Skeletal muscle cell (primary cell): ENCODE measurements at places on chromosomes 4 and X.

DNA sequence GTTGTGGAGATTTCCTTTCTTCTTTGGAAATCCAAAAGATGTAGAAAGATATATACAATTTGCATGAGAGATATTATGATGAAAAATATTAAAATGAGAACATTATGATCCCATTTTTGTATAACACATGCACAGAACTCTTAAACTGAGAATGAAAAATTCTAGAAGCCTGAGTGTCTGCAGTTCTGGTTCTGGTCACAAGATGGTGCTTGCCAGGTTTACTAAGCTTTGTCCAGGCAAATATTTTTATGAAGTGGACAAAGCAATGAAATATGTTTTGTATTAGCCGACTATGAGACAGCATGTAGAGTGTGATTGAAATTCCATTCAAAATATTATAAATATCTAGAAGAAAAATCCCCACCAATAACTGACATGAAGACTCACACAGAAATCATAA, 2.2 kb downstream of the PWWP3B start:
- no peak for DNase-seq

- DNase-seq: no peak
Measured at GRCh38 chr4:4633431-4633830, 91.6 kb upstream of the STX18 start.

- no peak for DNase-seq
Measured at GRCh38 chr4:40193016-40193571, 3.7 kb upstream of the RHOH start.

- no peak for DNase-seq
Measured at GRCh38 chr4:124278477-124278876, 434.1 kb downstream of the ANKRD50 start.

DNA sequence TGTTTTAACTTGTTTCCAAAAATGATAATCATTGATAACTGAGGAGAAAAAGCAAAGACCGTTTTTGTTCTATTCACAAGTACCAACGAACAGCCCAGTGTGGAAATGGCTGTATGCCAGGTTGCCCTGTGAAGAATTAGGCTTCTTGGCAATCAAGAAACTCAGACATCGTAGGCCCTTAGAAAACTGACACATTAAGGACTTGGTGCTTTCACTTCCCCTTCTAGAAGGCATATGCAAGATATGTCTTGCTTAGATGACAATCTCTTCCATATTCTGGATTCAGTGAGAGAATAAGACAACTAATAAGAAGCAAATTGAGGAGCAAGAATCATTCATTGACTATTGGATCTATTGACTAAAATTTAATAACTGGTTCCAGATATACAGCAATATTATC, 56.6 kb downstream of the ANAPC10 start:
- no peak for DNase-seq

GRCh38 chr4:138666366-138666765, 349.2 kb upstream of the NOCT start:
- no peak for DNase-seq

- DNase-seq: peak; percentile 84
Measured at GRCh38 chrX:45824471-45824870, 623.8 kb upstream of the DIPK2B start.

GRCh38 chr4:75919920-75920319, 17.7 kb upstream of the PPEF2 start:
- no peak for DNase-seq

DNA sequence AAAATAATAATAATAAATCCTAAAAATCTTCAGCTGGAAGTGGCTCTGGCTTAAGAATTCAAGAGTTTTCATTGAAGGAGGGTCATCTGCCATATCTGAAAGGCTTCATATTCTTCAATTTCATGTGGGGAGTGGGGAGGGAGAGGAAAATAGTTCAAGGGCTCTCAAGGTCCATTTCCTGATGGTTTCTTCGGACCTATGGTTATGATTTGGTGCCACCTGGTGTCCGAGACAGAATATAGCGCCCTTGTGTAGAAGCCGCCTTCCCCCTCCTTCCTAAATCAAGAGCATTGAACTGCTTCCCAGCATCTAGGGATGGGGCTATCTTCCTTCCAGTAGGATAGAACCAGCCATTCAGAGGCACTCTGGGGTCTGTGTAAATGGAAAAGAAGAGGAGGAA, 34.3 kb downstream of the NLGN3 start:
- no peak for DNase-seq

GRCh38 chr4:123077330-123077729, 154.9 kb upstream of the NUDT6 start:
- DNase-seq: no peak

GRCh38 chr4:118682928-118683327, 2.3 kb upstream of the METTL14 start:
- DNase-seq: peak; percentile 6

DNA sequence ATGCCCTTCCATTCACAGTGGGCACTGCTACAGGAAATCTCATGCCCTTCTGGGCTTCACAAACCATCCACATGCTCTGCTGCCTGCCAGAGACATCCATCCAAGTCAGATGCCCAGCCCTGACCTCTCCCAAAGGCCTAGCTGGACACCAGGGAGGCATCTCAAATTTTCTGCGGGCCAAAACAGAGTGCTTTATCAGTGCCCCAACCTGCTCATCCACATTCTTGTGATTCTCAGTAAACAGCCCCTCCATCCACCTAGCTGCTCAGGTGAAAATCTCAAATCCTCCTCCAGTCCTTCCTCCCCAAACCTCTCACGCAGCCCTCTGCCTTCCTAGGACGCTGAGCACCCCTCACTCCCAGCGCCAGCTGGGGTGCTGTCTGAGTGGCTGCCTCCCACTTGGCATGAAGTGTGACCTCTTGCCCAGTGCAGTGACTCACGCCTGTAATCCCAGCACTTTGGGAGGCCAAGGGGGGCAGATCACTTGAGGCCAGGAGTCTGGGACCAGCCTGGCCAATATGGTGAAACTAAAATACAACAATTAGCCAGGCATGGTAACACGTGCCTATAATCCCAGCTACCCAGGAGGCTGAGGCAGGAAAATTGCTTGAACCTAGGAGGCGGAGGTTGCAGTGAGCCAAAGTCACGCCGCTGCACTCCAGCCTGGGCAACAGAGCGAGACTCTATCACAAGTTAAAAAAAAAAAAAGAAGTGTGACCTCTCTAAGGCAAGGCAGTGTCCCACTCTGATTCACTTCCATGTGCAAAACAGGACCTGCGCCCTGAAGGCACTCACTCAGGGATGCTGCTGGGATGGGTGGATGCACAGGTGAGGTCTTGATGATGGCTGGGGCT, 1.7 kb upstream of the AFAP1 start:
- DNase-seq: no peak

- DNase-seq: no peak
Measured at GRCh38 chr4:95431678-95432077, 117.1 kb downstream of the UNC5C start.

DNA sequence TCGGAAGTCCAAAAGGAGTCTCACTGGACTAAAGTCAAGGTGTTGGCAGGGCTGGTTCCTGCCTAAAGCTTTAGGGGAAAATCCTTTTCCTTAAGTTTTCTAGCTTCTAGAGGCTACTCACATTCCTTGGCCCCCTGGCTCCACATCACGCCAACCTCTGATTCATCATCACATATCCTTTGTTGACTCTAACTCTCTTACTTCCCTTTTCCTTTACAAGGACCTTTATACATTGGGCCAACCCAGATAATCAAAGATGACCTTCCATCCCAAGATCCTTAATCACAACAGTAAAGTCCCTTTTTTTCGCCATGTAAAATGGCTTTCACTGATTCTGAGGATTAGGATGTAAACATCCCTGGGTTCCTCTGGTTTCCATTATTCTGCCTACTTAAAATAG, 146.4 kb upstream of the DCAF8L1 start:
- DNase-seq: no peak

GRCh38 chr4:159506801-159507517, 404.1 kb downstream of the RAPGEF2 start:
- no peak for DNase-seq

- no peak for DNase-seq
Measured at GRCh38 chr4:133402616-133403015, 253.5 kb downstream of the PCDH10 start.

- DNase-seq: no peak
Measured at GRCh38 chr4:102281171-102281839, 64.0 kb downstream of the SLC39A8 start.

- DNase-seq: no peak
Measured at GRCh38 chr4:48153791-48154550, 19.9 kb upstream of the TXK start.

DNA sequence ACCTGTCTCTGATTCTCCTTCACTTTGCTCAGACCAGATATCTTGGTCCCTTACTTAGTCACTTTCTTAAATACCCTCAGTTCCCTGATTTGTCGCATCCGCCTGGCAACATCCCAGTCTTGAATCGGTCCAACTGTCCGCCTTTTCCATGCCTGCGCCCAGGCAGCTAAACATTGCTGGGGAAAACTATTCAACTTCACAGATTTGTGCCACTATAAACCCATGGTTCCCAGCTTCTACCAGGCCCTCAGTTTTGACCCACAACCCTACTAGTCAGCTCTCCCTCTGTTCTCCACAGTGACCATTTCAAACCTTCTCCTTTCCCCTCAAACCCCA, 451 bp upstream of the FGD1 start:
- no peak for DNase-seq

DNA sequence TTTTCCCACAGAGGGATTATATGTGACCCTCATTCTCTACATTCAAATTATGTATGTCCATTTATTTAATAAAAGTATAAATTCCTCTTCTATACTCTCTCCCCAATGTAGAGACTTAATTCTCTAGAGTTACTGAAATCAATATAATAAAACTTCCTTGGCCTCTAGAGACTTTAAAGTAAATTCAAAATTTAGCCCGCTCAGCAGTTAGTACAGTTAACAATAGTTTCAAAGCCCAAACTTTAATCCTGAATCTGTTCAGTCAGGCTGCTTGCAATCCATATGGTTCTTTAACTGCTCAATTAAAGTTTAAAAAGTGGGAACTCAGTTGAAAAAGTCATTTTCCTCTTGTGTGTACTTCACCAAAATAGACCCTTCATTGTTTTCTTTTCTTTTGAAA, 2558.4 kb downstream of the ARAP2 start:
- DNase-seq: no peak

- DNase-seq: no peak
Measured at GRCh38 chr4:113823291-113823659, 61.7 kb upstream of the CAMK2D start.

- DNase-seq: no peak
Measured at GRCh38 chr4:78659264-78659663, 107.7 kb downstream of the ANXA3 start.

DNA sequence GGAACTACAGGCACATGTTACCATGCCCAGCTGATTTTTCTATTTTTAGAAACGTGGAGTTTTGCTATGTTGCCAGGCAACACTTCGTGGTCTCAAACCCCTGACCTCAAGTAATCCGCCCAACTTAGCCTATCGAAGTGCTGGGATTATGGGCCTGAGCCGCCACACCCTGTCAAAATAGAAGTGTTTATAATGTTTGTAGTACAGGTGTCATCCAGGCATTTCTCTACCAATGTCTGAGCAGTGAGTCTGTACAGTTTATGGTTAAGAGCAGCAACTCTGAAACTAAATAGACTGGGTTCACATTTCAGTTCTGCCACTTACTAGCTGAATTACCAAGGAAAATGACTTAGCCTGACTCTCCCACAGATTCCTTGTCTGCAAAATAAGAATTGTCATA, 460.4 kb upstream of the GALNT7 start:
- no peak for DNase-seq

- DNase-seq: no peak
Measured at GRCh38 chr4:54371173-54371572, 142.1 kb downstream of the PDGFRA start.

GRCh38 chr4:144355811-144356757, 215.6 kb upstream of the GYPA start:
- peak; percentile 97 for DNase-seq

- no peak for DNase-seq
Measured at GRCh38 chr4:128483816-128484215, 196.2 kb upstream of the PGRMC2 start.

GRCh38 chr4:123055943-123056342, 133.5 kb upstream of the NUDT6 start:
- DNase-seq: no peak

- DNase-seq: no peak
Measured at GRCh38 chr4:31059753-31060522, 339.8 kb downstream of the PCDH7 start.

DNA sequence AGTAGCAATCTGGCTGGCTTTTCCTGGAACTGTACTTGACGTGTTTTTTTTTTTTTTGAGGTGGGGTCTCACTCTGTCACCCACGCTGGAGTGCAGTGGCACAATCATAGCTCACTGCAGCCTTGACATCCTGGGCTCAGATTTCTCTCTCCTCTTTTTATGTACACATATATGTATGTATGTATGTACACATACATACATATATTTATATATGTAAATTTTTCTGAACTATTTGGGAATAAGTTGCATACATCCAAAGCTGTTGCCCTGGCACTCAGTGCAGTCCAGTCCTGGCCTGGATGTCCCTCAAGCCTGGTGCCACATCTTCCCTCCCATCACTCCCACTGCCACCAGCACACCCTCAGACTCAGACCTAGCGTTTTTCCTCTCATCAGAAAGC, 89.0 kb upstream of the SHISA3 start:
- DNase-seq: no peak

GRCh38 chrX:67780694-67781109, 236.9 kb downstream of the AR start:
- peak; percentile 87 for DNase-seq

GRCh38 chr4:76991161-76991660, 41.7 kb downstream of the SEPTIN11 start:
- no peak for DNase-seq

GRCh38 chr4:109559625-109559982, 442 bp upstream of the MCUB start:
- DNase-seq: no peak

- DNase-seq: no peak
Measured at GRCh38 chr4:143338313-143338712, 1.6 kb downstream of the GAB1 start.

GRCh38 chr4:25875281-25875745, 12.5 kb upstream of the SEL1L3 start:
- no peak for DNase-seq

DNA sequence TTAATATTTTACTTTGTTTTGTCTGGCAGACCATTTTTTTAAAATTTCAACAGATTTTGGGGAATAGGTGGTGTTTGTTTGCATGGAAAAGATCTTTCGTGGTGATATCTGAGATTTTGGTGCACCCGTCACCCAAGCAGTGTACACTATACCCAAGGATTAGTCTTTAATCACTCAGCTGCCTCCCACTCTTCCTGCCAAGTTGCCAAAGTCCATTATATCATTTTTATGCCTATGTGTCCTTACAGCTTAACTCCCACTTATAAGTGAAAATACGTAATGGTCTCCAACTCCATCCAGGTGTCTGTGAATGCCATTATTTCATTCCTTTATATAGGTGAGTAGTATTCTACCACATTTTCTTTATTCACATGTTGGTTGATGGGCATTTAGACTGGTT, 281.7 kb upstream of the GK2 start:
- DNase-seq: no peak

DNA sequence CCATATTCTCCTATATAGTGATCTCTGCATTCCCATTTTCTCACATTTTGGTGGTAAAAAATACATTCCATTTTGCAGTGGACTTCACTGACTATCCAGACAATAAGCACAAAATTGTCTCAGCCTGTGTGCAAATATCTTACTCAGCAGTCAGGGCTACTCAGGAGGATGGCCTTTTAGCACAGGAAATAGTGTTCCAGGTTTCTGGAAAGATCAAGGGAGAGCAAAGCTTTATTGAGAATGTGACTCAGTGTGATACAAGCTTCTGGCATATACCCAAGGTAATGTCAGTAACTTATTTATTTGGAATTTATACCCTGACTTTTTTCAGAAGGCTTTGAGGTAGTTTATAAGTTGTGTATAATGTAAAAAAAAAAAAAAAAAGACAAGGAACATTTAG, 233.4 kb downstream of the TEX13A start:
- DNase-seq: peak; percentile 24
